ENCODE measurements at places on chromosomes 2 and 18. TPM values are rescaled to one million over a fixed set of nuclear protein-coding genes. Genes with fewer than 3 reads are reported as not detected.

The NMUR1 gene
- 0.50 TPM for total RNA-seq

The GREB1 gene
- 0.51 TPM for total RNA-seq

The DOCK10 gene
- 26.3 TPM for total RNA-seq

DNA sequence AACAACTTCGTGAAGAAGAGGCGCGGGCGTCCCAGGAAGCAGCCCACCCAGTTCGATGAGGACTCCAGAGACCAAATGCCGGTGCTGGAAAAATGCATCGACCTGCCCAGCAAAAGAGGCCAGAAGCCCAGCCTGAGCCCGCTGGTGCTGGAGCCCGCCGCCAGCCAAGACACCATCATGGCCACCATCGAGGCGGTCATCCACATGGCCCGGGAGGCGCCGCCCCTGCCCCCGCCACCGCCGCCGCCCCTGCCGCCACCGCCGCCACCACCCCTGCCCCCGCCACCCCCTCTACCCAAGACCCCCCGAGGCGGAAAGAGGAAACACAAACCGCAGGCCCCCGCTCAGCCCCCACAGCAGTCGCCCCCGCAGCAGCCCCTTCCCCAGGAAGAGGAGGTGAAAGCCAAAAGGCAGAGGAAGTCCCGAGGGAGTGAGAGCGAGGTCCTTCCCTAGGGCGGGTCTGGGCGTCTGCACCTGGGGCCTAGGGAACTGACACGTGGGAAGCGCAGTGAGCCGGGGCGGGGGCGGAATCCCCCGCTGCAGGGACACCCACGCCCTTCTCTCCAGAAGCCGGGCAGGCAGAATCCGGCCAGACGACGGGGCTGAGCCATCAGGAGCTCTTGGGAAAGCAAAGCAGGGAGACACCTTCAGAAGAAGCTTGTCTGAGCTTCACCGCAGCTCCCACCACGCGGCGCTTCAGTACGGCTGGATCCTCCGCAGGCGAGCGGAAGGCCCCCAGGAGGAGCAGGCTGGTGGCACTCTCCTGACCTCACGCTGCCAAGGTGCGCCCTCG, 382.8 kb downstream of the SETBP1 start:
- no peak for DNase-seq

DNA sequence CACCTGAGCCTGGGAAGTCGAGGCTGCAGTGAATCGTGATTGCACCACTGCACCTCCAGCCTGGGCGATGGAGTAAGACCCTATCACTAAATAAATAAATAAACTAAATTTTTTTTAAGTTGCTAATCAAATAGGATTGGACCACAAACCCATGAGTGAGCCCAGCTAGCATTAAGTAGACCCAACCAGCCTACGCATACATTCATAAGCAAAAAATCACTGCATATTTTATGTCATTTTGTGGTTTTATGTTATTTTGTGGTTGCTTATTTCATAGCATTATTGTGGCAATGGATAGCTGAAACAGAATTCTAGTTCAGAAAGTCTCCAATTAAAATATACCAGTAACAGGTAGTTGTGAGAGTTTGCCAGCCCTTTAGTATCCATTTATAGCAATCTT, 29.1 kb upstream of the ZC3H15 start:
- DNase-seq: peak; percentile 99

DNA sequence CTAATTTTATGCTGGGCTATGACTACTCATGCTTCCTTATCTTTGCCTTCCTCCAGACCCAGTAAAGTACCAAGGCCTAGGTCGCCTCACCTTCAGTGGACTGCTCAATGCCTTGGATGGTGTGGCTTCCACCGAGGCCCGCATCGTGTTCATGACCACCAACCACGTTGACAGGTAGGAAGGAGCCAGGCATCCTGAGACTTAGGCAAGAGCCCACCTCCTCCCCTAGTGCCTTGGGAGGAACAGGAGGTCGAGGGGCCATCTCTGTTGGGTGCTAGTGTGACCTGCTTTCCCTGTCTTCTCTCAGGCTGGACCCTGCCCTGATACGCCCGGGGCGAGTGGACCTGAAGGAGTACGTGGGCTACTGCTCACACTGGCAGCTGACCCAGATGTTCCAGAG, 3.3 kb downstream of the BCS1L start:
- no peak for DNase-seq

The SPP2 gene
- not detected for total RNA-seq

DNA sequence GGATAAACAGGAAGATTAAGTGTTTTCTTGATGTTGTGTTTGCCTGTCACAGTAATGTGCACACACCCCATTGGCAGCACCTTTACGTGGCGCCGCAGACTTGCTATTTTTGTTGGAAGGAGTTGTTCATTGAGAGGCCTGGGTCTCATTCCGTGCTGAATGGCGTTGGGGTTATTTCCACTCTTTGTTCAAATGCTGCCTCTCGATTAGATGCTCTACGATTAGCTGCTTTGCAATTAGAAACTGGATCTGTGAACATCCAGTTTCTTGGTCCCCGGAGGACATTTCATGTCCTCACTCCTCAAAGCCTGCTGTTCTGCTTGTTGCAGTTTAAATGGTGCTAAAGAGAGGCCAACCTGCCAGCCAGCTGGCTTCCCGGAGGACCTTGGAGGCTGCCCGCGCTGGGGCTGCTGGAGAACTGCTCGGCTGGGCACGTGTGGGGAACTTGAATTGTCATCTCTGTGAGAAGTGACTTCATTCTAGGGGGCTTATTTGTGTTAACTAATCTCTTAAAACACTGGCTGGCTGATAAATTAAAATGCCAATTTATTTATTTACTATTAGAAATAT, 117.4 kb upstream of the NABP1 start:
- DNase-seq: no peak

- peak; percentile 51 for DNase-seq
Observed at GRCh38 chr2:65722028-65722778, 289.8 kb upstream of the SPRED2 start.

DNA sequence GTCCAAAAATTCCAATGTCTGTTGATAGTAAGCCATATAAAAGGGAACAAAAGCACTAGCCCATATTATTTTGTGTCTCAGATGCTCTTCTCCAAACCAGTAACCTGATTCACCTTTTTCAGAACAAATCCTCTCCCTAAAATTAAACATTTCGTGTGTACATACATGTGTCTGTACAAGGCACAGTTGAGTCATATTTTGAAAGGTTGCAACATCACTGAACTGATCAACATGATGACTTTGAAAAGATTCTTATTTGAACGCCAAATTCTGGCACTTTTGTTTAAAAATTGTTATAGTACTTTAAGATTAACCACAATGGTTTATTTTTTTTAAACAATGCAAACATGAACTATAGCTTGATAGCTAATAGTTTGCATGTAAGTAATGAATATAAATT, 102.5 kb downstream of the RIT2 start:
- no peak for DNase-seq

GRCh38 chr18:58645398-58645797, 16.5 kb upstream of the ALPK2 start:
- peak; percentile 96 for DNase-seq

GRCh38 chr2:105789745-105790460, 45.2 kb downstream of the NCK2 start:
- peak; percentile 77 for DNase-seq

DNA sequence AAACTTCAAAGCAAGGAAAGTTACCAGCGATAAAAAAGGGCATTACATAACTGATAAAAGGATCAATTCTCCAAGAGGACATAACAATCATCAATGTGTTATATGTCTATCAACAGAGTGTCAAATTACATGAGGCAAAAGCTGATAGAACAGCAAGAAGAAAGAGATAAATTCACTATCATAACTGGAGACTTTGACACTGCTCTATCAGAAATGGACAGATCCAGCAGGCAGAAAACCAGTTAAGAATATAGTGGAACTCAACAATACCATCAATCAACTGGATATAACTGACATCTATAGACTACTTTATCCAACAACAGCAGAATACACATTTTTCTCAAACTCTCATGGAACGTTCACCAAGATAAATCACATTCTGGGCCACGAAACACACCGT, 65.0 kb downstream of the ROCK2 start:
- DNase-seq: no peak

The FOXD4L1 gene
- total RNA-seq: 0.17 TPM

DNA sequence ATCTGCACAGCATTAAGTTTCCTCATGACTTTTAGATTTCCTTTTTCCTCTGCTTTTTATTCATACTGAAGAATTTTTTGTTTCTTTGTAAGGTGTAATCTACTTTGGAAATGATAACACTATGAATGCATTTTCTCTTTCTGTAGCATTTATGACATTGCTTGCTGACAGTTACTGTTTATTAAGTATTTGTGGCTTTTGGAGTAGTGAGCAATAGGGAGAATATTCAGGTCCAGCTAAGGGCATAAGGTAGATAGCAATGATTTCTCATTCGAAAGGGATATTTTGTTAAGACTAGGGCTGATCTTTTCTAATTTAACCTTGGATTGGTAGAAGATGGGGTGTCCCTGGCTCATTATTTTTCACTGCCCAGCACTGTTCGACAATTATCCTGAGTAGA, 80.3 kb downstream of the XRCC5 start:
- no peak for DNase-seq
